ENCODE measurements at places on chromosomes 16 and 17.

DNA sequence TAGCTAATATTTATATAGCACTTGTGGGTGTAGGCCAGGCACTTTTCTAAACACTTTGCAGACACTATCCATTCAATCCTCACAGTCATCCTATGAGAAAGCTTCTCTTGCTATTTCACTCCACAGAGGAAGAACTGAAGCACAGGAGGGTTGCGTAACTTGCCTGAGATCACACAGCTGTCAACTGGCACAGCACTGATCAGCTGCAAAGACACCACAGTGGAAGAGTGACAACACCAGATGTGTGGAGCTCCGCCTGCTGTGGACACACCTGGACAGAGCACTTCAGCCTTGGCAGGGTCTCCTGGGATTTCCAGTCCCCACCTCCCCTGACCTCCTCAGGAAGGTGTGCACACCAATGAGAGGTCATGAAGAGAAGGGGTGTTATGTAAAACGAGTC, 13.3 kb upstream of the CNEP1R1 start:
- DNase-seq: no peak

- DNase-seq: no peak
These were observed 303.3 kb downstream of the CEP112 start for GRCh38 chr17:65888649-65889048.

GRCh38 chr16:66901626-66902025, 17.1 kb downstream of the CDH16 start:
- no peak for DNase-seq

DNA sequence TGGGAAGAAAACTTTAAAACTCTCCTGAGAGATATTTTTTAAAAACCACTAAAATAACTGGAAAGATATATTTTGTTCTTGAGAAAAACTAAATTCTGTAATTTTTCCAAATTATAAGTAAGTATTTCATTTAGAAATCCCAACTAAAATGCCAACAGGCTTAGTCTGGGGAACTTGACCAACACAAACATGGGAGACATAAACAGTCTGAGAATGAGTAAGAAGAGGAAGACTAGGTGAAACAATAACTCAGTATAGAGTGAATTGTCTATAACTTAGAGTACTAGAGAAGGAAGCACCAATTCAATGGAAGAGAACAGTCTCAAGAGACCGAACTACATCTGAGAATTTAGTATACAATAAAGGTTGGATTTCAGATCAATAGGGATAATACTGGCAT, 2.9 kb downstream of the CMTM1 start:
- DNase-seq: no peak
